ENCODE measurements at places on chromosomes 6 and 20.

DNA sequence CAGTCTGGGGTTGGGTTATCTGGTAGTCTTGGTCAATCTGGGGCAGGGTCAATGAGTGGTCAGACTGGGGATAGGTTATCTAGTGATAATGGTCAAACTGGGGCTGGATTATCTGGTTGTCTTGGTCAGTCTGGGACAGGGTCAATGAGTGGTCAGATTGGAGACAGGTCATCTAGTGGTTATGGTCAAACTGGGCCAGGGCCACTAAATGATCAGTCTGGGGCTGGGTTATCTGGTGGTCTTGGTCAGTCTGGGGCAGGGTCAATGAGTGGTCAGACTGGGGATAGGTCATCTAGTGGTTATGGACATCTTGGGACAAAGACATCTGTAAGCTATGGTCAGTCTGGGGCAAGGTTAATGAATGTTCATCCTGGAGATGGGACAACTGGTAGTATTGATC lies 28.5 kb upstream of the BPIFA2 start:
- no peak for DNase-seq

- no peak for DNase-seq
Observed at GRCh38 chr20:5465604-5465927, 148.8 kb upstream of the PROKR2 start.

- DNase-seq = no peak
Observed at GRCh38 chr6:148291876-148292275, 50.8 kb upstream of the SASH1 start.

- no peak for DNase-seq
Observed at GRCh38 chr6:163806755-163807499, 392.4 kb downstream of the QKI start.

DNA sequence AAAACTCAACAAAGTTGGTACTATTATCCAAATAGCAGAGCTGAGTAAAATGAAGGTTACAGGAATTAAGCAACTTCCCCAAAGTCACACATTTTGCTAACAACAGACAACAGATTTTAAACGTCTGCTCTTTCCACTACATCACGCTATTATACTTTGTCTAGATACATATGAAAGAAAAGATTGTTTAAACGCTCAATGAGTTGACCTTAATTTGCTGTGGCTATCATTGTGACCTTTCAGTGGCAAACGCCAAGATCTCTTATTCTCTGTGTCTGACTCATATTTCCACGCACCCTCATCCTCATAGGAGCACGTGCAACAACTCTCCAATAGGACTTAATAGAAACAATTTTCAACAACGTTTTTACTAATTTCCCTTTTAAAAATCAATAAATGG lies 540.1 kb downstream of the MAFB start:
- DNase-seq = no peak
